ENCODE measurements at places on chromosomes 6 and 20.

- no peak for DNase-seq
These were observed 9.0 kb downstream of the EXOC2 start for GRCh38 chr6:683742-684440.

DNA sequence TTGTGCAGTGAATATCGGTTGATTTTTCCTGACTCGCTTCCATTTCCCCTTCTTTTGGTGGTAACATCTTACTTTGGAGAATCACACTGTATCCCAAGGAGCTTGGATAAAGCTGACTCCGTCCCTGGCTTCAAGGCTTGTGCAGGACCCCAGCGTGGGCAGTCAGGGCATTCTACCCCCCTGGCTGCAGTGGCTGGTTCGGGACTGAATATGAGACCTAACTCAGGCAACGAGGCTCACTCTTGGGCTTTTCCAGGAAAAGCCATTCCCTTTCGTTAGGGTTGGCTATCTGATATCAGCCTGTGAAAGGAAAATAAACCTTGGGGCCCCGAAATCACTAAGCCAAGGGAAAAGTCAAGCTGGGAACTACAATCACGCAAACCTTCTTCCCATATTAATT is 30.1 kb upstream of the GJA1 start:
- DNase-seq, result no peak

- no peak for DNase-seq
These were observed 279.7 kb downstream of the GMDS start for GRCh38 chr6:1965596-1966224.

- DNase-seq, result no peak
These were observed 151.1 kb downstream of the LRRC1 start for GRCh38 chr6:53945765-53946407.

DNA sequence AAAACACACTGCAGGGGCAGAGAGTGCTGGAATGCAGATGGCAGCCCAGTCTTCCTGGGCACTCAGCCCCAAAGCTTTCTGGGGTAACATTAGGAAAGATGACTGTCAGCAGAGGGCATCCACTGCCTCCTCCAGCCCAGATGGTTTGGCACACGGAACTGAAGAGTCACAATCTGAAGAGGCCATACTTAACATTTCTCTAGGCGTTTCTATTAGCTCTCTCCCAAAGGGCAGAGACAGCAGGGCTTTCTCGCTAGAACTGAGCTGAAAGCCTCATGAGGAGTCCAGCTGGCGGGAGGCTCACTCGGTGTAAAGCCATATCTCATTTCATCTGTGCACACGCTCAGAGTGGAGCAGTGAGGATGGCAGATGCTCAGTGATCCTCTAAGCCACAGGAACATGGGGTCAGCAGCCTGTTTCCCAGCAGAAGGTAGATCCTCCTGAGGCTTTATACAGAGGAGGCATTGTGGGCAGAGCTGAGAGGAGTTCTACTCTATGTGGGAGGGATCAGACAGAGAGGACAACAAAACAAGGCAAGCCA is 28.1 kb downstream of the ALDH8A1 start:
- no peak for DNase-seq

DNA sequence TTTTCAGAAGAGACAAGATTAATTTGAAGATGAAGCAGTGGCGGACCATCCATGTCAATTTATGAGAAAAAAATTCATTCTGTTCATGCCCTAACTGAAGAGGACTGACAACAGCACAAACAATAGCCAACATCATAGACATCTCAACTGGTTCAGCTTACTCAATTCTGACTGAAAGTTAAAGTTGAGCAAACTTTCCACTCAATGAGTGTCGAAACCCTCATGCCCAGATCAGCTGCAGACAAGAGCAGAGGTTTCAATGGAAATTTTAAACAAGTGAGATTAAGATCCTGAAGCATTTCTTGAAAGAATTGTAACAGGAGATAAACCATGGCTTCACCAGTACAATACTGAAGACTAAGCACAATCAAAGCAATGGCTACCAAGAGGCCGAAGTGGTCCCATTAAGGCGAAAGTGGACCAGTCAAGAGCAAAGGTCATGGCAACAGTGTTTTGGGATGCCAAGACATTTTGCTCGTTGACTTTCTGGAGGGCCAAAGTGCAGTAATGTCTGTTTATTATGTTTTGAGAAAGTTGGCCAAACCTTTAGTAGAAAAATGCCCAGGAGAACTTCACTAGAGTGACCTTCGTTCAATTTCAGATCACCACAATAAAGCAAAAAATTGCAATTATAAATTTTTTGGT is 6.1 kb upstream of the SFT2D1 start:
- no peak for DNase-seq

DNA sequence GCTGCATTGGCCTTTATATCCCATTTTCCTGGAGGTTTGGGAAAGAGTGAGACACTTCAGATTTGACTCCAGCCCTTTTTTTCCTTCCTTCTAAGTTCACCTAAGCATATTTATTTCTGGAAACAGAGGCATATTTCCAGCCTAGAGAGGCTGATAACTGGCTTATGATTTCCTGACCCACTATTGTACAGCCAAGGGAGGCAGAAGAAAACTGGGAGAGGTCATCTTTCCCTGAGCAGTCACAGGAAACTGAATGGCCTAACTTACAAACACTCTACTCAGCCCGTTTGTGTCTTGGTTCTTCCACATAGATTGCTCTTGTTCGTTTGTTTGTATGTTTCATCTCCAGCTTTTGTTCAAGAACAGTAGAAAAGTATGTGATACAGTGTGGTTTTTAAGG is 64.2 kb upstream of the LTV1 start:
- no peak for DNase-seq

DNA sequence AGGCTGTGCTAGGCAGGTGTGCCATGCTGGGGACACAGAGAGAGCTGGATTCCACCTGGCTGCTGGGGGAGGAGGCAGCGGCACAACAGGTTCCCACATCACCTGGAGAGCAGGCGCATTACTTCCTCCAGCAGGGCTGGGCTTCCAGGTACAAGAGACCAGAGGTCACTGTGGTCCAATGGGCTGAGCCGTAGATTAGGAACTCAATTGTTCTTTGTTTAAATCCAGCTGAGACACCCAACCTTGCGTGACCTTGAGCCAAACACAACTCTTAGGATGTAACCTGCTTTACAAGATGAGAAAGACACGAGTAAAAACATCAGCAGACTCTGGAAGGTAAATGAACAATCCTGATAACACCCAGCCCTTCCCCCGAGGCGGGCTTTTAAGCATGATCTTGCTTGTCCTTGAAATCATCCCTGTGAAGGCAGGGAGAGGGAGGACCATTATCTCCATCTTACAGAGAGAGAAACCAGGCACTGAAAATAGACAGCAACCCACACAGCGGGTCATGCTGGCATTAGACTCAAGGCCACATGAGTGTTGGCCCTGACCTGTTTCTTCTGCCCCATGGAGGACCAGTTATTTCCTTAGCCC is 216.5 kb upstream of the RREB1 start:
- no peak for DNase-seq

- DNase-seq, result no peak
These were observed 135.1 kb downstream of the OR2B2 start for GRCh38 chr6:27777126-27777525.

DNA sequence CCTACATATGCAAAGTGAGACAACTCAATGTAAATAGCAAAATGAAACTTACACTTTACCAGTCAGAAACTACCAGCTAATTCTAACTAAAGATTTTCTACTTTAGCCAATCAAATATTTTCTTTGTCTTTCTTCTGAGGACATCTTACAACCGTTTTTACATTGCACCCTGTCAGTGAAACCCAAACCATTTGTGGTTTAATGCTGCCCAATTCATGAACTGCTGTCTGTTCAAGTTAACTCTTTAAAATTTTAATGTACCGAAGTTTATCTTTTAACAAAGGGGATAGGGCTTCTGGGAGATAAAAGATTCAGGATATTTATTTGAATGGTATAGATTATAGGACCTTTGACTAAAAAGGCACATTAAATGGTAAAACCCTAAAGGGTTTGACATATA is 121.3 kb upstream of the HDDC2 start:
- DNase-seq, result no peak

GRCh38 chr20:32463642-32464400 is 105.7 kb downstream of the ASXL1 start:
- DNase-seq, result no peak

DNA sequence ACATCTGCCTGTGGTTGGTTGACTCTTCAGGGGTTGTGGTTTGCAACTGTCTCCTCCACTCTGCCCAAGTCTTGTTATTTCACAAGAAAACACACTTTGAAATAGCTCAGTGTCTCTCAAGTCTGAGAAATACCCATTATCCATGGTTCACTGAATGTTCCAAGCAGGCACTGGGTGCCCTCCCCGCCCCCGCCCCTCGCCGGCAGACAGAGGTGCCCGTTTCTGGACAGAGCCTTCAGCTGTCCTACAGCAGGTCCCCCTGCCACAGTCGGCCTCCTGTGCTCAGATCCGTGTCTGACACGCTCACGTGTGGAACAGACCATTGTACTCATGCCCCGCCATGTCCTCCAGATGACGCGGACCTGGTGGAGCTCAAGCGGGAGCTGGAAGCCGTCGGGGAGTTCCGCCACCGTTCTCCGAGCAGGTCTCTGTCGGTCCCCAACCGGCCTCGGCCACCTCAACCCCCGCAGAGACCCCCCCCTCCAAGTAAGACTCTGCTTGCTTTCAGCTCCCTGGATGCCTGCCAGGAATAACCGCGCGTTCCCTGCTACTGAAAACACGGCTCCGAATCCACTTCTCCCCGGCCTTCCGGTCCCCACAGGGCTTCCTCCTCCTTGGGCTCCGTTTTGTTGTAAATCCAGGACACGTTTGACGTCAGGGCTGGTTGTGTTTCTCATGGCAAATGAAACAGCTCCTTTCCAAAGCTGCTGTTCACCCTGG is 81.4 kb downstream of the SERAC1 start:
- DNase-seq, result no peak

DNA sequence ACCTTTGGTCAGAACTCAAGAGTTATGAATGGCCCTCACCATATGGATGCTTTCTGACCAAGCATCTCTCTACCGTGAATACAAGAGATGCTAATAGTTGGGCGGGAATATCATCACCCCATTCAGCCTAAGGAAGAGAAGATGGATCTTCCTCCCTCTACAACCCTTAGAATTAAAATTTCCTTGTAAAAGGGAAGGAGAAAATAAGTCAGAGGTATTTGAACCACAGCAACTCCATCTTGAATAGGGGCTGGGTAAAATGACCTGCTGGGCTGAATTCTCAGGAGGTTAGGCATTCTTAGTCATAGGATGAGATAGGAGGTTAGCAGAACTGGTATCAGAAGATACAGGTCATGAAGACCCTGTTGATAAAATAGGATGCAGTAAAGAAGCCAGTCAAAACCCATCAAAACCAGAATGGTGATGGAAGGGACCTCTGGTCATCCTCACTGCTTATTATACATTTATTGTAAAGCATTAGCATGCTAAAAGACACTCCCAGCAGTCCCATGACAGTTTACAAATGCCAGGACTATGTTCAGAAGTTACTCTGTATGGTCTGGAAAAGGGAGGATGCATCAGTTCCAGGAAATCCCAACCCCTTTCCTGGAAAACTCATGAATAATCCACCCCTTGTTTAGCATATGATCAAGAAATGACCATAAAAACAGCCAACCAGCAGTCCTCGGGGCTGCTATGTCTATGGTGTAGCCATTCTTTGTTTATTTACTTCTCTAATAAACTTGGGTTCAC is 101.2 kb downstream of the DTNBP1 start:
- DNase-seq, result no peak

- DNase-seq, result no peak
These were observed 86.6 kb downstream of the TFAP2B start for GRCh38 chr6:50905297-50905696.

GRCh38 chr6:84853901-84854300 is 89.5 kb upstream of the TBX18 start:
- DNase-seq, result no peak

DNA sequence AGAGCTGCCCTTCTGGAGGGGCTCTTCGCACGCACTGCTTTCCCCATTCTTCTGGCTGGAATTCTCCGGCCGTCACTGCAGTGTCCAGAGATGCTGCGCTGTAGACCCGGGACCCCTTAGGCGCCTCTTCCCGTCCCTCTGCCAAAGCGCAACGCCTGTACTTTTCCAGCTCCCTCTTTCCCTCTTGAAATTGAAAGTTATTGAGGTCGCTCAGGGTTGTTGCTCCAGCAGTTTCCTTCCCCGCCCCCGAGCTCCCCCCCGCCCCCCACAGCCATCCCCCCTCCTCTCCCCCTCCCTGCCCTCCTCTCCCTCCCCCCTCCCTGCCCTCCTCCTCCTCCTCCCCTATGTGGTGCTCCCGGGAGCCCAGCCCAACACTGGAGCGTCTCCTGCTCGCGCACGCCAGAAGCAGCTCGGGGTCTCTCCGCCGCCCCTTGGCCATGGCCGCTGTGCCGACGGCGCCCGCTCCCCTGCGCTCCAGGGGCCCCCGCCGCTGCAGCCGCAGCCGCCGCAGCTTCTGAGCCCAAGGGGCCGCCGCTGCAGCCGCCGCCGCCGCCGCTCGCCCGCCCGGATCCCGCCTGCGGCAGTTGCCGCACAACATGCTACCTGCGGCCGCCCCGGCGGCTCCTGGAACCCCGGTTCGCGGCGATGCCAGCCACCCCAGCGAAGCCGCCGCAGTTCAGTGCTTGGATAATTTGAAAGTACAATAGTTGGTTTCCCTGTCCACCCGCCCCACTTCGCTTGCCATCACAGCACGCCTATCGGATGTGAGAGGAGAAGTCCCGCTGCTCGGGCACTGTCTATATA is at the start of gene RSPO3:
RSPO3 (plus strand) TSS at position 374 of the 804 bp plus-strand sequence. CDS start 522 bp downstream, outside the sequence.
- no peak for DNase-seq

- no peak for DNase-seq
These were observed 20.8 kb downstream of the DAAM2 start for GRCh38 chr6:39812853-39813533.

- no peak for DNase-seq
These were observed 135.5 kb upstream of the SUPT3H start for GRCh38 chr6:45513213-45513618.

- no peak for DNase-seq
These were observed 58.0 kb upstream of the CD2AP start for GRCh38 chr6:47419621-47420020.

- DNase-seq, result no peak
These were observed 29.4 kb downstream of the THBS2 start for GRCh38 chr6:169224185-169224695.

- DNase-seq, result no peak
These were observed 59.5 kb downstream of the PSMG4 start for GRCh38 chr6:3318226-3318625.

- no peak for DNase-seq
These were observed 86.5 kb upstream of the TNFAIP3 start for GRCh38 chr6:137780447-137781034.

- DNase-seq, result no peak
These were observed 146.6 kb downstream of the SOBP start for GRCh38 chr6:107636486-107636885.

DNA sequence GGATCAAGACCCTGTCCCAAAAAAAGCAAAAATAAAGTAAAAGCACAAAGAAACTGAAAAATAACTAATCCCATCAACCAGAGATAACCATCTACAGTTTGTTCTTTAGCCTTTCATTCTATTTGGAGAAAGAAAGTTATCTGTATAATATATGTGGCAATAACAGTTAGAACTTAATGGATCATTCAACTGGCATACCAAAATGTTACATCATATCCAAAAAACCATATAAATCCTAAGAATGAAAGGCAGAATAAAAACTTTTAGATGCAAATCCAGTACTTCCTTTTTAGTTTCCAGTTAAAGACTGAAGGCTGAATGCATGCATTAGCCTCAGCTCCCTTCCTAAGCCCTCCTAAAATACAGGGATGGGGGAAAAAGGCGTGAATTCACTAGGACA is 25.2 kb downstream of the ILRUN start:
- no peak for DNase-seq
